ENCODE measurements at places on chromosomes 7 and 10. TPM values are rescaled to one million over a fixed set of nuclear protein-coding genes. Genes with fewer than 3 reads are reported as not detected.
A peak's percentile ranks its signal among the peaks of the same experiment; 100 is the strongest.

- no peak overlapping the region for H3K4me3 ChIP-seq
- H3K36me3 ChIP-seq = no peaks in the 10 kb centered on the region
- H3K27me3 ChIP-seq = no peaks in the 10 kb centered on the region
Measured at GRCh38 chr7:41323806-41324205, 379.1 kb downstream of the INHBA start.

DNA sequence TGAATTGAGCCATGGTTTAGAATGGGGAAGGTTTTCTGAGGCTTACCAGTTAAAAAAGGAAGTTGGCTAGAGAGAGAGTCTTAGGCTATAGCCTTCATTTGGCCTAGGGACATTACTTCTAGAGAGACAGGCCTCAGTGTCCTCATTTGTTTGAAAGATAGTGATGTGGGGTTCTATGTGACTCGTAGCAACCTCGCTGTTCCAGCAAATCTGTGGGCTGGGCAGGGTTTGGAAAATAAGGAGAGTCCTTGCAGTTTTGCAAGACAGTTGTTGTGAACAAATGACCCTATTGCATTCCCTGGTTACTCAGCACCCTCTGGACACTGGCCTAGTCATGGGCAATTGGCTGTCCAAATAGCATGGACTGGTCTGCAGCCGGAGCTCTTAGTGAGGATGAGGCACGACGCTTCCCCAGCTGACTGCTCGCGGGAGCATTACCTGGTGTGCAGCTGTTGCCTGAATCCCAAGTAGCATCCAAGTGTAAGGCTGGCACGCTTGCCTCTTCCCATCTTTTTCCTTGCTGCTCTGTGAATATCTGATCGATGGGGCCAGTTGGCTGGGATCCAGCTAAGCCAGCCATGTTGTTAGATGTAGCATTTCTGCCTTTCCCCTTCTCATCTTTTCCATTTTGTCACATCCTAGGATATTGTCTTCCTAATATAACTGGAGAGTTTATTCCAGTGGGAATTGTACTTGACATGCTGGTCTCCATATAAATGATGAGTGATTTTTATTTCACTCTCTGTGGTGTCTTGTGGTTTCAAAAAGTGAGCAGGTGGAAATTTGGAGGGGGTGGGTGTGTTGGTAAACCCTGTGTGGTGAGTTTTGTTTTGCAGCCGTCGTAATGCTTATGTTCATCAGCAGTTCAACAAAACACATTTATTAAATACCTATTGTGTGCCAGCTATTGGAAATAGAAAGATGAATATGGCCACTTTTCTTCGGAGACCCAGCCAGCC lies 99.8 kb downstream of the SND1 start:
- no peaks in the 10 kb centered on the region for H3K27me3 ChIP-seq
- peaks cover 11% of the 10 kb centered on the region for H3K36me3 ChIP-seq
- peaks cover 3% of the 10 kb centered on the region for H3K4me1 ChIP-seq
- no peak overlapping the region for H3K4me3 ChIP-seq

DNA sequence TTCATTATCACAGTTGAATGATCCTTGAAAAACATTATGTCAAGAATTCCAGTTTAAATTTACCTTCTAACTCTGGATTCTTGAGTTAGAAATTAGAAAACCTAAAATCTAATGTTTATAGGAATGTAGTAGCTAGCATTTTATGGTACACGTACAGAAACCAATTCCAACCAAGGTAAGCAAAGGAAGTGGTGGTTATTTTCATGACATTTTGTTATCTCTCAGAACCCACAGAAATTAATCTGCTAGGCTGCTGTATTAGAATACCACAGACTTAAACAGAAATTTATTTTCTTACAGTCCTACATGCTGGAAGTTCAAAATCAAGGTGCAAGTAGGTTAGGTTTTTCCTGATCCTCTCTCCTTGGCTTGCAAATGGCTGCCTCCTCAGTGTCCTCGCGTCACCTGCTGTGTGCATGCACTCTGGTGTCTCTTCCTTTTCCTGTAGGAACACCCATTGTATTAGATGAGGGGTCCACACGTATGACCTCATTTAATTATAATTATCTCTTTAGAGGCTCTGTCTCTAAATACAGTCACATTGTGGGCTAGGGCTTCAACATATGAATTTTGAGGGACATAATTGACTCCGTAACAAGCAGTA lies 8.5 kb upstream of the CSTF2T start:
- H3K27me3 ChIP-seq = peaks cover 6% of the 10 kb centered on the region
- no peaks in the 10 kb centered on the region for H3K4me1 ChIP-seq
- H3K36me3 ChIP-seq = no peaks in the 10 kb centered on the region
- DNase-seq = no peak

- no peak overlapping the region for H3K27ac ChIP-seq
- no peak overlapping the region for H3K4me3 ChIP-seq
- H3K4me1 ChIP-seq = no peaks in the 10 kb centered on the region
Measured at GRCh38 chr10:101114646-101115045, 16.5 kb upstream of the TLX1 start.

DNA sequence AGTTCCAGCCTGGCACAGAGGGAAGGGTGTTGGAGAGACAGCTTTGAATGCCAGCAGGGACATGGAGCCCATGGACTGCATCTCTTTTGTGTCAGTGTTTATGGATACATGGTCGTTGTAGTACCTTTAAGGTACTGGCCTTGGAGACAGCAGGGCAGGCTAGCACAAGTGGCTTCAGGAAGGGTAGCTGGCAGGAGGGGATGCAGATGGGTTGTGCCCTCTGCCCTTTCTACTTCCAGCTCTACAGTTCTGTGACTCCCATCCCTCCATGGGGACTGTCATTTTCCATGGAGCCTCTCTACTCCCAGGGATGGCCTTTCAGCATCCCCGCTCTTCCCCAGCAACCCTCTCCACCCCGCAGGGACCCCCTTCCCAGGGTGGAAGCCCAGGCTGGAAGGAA lies 25.1 kb downstream of the POLL start:
- H3K4me1 ChIP-seq = peaks cover 5% of the 10 kb centered on the region
- peaks cover 20% of the 10 kb centered on the region for H3K27me3 ChIP-seq
- H3K27ac ChIP-seq = no peak overlapping the region

DNA sequence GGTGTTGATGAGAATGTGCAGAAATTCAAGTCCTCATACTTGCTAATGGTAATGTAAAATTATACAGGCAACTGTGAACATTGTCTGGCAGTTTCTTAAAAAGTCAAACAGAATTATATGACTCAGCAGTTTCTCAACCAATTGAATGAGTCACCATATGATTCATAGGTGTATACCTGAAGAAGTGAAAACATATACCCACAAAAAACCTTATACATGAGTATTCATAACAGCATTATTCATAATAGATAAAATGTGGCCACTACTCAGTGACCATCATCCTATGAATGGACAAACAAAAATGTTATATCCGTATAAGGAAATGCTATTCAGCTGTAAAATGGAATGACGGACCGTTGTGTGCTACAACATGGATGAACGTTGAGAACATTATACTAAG lies 253.5 kb downstream of the MALRD1 start:
- no peak overlapping the region for H3K4me3 ChIP-seq
- no peak overlapping the region for H3K27ac ChIP-seq
- H3K36me3 ChIP-seq = no peaks in the 10 kb centered on the region
- no peaks in the 10 kb centered on the region for H3K27me3 ChIP-seq
- DNase-seq = no peak

GRCh38 chr7:41573015-41573414 lies 129.9 kb downstream of the INHBA start:
- H3K4me3 ChIP-seq = no peak overlapping the region
- no peaks in the 10 kb centered on the region for H3K27me3 ChIP-seq
- H3K27ac ChIP-seq = no peak overlapping the region
- no peaks in the 10 kb centered on the region for H3K36me3 ChIP-seq
- peaks cover 15% of the 10 kb centered on the region for H3K4me1 ChIP-seq

GRCh38 chr7:134778941-134779740 lies at the start of gene CALD1:
CALD1 (plus strand) TSS chr7:134779634; CDS start chr7:134867734, 88,100 bp downstream.
- peaks cover 21% of the 10 kb centered on the region for H3K36me3 ChIP-seq
- DNase-seq = peak; percentile 92
- H3K4me1 ChIP-seq = peaks cover 35% of the 10 kb centered on the region
- H3K27me3 ChIP-seq = no peaks in the 10 kb centered on the region
- no peak within 1 kb of the TSS for H3K27ac ChIP-seq

GRCh38 chr7:876972-877311 lies 588 bp downstream of the GET4 start:
- H3K27me3 ChIP-seq = no peaks in the 10 kb centered on the region
- DNase-seq = no peak
- peaks cover 16% of the 10 kb centered on the region for H3K36me3 ChIP-seq
- H3K27ac ChIP-seq = peak overlapping the region; percentile 85
- peak overlapping the region; percentile 89 for H3K4me3 ChIP-seq

Gene ANKRD26
- 13.5 TPM for total RNA-seq

Gene ANKMY2
- total RNA-seq = 16.9 TPM

Gene ADCYAP1R1
- not detected for total RNA-seq

Gene C10orf62
- total RNA-seq = not detected
